Aorta (tissue), 5 donors: ENCODE measurements at places on chromosomes 6 and 20. TPM values are rescaled to one million over a fixed set of nuclear protein-coding genes. Genes with fewer than 3 reads are reported as not detected.

DNA sequence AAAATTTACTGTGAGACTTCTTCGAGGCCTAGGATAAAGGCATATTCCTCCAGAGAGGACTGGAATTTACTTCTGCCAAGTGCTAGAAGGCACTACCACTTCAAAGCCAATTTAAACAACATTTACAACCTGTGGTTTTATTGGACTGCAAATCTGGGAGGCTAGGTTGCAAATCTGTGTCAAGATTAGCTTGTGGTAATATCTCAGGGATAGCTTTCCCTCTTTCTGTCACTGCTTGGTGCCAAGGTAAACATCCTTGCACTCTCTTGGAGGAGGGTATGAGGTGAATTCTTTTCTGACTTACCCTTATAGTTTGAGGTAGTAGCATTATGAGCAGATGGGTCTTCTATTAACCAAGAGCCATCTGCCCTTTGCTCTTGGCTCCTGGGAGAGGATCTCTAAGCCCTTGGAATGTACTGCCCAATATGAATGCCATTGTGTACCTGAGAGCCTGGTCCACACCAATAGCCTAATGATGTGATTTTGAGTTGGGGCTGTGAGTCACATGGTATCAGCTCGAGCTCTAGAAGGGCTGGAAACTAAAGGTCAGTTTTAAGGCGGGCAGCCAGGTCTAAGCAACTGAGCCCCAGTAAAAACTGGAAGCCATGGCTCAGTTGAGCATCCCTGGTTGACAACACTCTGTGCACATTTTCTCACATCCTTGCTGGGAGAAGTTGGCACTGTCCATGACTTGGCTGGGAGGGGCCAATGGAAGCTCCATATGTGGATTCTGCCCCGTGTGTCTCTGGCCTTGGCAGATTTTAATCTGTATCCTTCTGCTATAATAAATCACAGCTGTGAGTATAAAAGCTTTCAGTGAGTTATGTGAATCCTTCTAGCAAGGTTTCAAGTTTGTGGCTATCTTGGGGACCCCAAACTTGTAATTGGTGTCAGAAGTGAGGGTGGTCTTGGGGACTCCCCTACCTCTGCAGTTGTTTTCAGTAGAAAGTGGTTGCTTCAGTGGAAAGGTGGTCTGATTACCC lies 188.1 kb downstream of the UBE3D start:
- DNase-seq, result no peak

DNA sequence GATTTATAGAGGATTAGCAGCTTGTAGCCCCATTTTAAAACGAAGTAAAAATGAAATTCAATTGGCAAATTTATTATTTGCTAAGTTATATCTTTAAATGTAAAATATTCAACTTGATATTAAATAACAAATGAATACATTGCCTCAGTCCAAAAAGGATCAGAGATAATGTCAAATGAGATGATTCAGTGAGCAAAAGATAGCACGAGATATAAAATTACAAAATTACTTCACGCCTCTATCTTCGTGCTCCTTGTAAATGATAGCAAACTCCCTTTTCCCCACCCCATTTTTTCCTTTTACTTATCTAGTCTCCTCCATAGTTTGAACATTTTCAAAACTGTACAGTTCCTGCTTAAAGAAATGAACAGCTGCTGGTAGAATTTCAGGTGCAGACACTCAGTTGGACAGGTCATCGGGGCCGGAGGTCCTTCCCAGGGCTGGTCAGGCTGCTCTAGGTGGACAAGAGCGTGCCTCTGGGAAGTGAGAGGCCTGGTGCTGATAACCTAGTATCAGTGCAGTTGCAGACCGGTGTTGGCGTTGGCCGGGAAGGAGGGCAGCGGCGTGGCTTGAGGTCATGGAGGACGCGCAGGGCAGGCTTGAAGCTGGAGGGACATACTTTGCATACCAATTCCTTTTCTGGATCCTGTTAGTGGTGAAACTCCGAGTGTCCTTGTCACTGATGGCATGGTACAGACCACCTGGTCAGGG lies 83.9 kb downstream of the CDC5L start:
- DNase-seq, result no peak

- no peak for DNase-seq
Observed at GRCh38 chr6:158803733-158804143, 15.4 kb downstream of the EZR start.

Gene NKAIN2
- not detected for polyA plus RNA-seq

Gene ETV7
- polyA plus RNA-seq, result 5.4 TPM
